ENCODE measurements at places on chromosomes 6 and 20.

- no peak for DNase-seq
Observed at GRCh38 chr6:139762587-139763031, 388.2 kb upstream of the CITED2 start.

DNA sequence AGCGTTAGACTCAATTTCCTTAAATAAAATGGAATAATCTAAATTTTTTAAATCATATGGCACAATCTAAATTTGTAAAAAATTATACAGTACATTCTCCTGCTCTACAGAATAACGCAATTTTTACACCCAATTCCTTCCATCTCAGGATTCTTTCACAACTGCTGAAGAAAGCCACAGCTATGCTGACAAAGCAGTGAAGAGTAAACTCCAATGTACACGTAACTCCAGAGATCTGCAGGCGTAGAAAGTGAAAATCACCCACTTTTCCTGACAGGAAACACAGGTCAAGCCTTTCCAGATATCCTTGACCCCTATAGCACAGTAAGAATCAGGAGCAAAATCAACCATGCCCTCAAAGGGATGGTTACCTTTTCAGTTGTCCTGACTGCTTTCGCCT lies 27.4 kb downstream of the EPHA7 start:
- DNase-seq: no peak

DNA sequence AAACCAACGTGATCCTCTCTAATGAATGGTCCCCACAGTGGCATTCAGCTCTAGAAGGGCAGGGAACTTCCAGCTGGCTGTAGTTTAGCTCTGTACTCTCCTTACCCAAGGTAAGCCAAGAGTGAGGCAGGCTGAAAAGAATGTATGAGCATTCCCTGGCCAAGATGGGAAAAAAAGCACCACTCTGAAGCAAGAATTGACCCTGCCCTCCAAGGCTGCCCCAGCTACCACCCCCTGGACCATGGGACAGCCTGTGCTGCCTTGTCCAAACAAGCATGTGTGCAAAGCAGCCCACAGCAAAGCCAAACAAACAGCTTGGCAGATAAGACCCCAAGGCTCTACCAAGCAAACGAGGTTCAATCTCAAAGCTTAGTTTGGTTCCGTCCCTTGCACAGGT lies 73.9 kb downstream of the GFOD1 start:
- no peak for DNase-seq

DNA sequence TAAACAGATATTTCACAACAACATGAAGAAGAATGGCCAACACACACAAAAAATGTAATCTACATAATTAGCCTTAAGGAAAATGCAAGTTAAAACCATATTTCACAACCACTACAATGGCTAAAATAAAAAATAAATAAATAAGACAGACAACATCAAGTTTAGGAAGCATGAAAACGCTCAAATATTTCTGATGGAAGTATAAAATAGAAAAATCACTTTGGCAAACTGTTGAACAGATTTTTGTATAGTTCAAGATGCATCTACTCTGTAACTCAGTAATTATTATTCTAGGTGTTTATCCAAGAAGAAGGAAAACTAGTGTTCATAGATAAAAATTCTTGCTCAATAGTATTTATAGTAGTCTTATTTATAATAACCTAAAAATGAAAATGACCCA lies 1410.1 kb upstream of the ADGRB3 start:
- no peak for DNase-seq

GRCh38 chr20:8952721-8953120 lies 116.2 kb upstream of the PLCB4 start:
- no peak for DNase-seq

GRCh38 chr20:54995011-54995410 lies 519.6 kb downstream of the DOK5 start:
- DNase-seq: no peak

- no peak for DNase-seq
Observed at GRCh38 chr20:40728470-40728869, 39.4 kb upstream of the MAFB start.

DNA sequence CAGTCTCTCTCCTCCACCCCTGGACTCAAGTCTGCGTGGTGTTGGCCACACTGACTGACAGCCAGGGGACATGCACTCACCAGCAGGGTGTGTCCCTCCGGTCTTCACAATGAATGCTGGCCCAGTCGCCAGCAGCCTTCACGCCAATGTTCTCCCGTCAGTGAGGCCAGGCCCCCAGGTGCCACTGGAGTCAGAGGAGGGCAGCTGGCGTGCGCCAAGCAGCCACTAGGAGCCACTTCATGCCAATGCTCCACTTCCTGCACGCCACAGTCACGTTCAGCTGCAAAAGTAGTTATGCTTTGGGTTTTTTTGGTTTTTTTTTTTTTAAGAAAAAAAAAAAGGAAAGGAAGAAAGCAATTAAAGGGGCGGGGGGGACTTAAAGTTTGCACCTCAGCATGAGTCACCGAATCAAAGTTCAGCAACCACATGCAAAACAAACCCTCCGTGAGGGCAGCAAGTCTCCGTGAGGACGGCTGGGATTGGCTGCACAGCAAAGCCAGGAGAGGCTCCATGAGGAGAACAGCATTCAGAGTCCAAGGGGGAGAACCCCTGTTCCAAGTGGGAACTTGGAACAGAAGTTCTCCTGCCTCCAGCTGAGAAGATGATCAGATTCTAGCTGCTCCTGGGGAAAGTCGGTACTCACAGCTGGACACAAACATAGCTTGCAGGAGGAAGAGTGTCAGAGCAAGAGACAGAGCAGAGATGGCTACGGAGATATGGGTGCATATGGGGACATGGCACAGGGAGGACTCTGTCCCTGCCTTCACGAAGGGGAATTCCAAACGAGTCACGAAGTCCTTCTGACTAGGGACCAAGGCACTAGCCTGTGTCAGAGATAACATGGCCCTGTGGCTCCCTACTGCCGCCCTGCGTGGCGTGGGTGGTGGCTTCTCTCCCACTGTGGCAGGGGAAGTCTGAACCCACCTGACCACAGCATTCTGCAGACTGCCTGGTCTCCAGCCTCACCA lies at the start of gene ZC3H12D:
Gene ZC3H12D, minus strand, starts transcription at position 282 of the 968 bp plus-strand sequence. CDS start 10,471 bp downstream, outside the sequence.
- no peak for DNase-seq

DNA sequence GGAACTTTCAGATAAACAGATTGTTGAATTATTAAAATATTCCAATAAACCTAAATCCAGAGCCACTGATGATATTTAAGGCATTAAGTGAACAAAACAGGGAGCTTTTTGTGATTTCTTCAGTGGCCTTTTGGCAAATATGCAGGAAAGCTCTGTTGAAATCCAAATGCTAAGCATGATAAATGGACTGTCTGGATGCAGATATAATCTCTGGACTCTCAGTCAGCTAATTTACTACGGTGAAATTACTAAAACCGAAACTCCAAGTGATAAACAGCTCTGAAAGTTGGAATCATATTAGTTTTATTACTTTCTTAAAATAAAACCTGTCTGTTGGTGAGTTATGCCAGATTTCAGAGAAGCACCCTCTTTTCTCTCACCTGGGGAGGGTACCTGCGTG lies 120.3 kb downstream of the IMPG1 start:
- no peak for DNase-seq

DNA sequence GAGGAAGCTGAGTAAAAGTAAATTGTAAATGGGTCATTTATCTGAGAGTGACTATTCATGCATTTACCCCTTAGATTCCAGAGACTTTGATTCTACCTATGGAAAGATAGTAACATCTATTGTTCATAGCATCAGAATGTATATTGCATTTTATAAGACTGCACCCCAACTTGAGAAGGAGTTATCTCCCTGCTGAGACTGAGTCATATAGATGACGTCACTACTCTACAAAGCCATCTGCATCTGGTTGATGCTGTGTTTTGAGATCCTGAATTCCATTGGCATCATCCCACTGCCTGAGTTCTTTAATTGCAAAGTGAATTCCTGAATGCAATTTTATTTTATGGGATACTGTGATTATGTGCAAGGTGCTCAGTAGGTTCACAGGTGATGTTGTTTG lies 444.0 kb upstream of the SLC35B3 start:
- no peak for DNase-seq

GRCh38 chr6:147950623-147950987 lies 392.0 kb upstream of the SASH1 start:
- DNase-seq: no peak

DNA sequence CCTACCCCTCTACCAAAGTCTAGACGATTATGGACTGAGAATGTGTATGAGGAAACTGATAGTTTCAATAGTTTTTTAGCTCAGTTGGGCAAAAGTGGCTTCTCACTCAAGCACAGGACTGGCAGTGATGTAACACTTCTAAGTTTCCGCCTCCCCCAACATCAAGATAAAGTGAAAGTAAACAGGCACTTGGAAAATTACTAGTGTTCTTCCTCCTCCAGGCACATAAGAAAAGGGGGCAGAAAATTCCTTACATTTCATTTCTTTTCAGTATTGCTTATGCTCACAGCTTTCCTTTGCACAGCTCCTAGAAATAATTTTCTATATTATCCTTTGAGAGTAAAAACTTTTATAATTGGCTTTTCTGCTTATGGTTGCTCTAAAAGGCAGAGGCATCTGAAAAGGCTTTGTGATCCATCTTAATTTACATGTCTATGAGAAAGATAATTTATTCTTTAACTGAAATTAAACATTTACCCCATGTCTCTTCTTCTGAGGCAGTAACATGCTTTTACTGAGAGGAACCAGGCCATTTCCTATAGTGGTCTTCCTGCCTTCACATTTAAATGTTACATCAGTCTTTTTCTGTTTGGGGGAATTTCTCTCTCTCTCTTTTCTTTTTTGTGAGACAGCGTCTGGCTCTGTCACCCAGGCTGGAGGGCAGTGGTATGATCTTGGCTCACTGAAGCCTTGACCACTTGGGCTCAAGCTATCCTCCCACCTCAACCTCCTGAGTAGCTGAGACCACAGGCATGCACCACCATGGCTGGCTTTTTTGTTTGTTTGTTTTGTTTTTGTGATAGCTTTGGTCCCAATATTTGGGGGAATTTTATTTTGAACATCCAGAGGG lies 65.0 kb upstream of the EEF1A1 start:
- DNase-seq: no peak

DNA sequence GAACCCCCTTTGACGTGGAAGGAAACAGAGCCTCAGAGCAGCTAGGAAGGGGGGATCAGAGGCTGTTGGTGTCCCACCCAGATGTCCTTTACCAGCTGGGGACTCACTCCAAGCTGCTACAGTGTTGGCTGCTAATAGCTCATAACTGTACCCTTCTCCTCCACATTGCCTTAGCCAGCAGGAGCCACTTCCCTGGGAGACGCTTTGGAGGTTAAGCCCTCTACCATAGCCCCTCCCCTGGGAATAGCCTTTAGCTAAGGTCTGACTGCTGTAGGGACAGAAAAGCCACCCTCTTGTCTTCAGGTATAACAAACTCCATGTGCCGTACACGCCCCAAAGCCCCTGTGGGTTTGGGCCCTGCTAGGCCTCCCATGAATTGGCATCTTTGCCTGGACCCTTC lies 238.6 kb downstream of the LRFN2 start:
- DNase-seq: no peak

- no peak for DNase-seq
Observed at GRCh38 chr6:79902046-79902445, 45.3 kb downstream of the ELOVL4 start.

DNA sequence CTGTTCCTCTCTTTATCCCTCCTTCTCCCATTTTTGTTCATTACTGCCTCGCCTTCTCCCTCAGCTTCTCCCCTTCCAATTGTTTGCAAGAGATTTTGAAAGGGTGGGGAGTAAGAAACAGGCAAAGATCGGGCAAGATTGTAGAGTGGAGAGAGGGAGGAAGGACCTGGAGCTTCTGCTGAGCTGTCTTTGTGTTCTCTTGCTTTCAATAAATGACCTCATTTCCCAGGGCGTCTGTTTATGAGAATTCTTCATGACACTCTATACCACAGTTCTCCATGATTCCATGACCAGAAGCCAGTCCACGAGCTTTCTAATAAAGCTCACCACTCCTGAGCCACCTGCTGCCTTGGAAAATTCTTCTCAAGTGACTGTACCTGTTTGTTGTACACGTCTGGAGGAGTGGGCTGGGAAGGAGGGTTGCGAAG lies 50.0 kb upstream of the PLEKHG1 start:
- no peak for DNase-seq

- DNase-seq: no peak
Observed at GRCh38 chr20:11429889-11430519, 487.7 kb upstream of the BTBD3 start.

DNA sequence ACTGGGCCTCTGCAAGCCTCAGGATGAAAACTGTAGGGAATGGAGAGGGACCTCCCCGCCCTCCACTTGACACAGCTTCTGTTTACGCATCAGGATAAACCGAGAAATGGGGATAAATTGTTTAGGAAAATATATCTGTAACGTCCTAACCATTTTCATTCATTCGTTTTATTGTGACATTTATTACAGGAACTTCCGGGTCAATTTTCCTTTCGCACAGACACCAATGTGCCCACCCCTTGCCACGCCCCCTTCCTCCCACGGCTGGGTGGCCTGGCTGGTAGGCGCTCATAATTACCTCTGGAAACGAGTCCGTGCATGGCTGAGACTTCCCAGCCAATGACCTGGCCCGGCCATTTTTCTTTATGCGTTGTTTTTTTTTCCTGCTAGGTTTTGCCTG lies 96.1 kb downstream of the BMP7 start:
- no peak for DNase-seq

GRCh38 chr6:109008054-109008453 lies 86.6 kb downstream of the SESN1 start:
- DNase-seq: no peak

GRCh38 chr6:137268911-137269310 lies 49.7 kb upstream of the IFNGR1 start:
- DNase-seq: no peak

- DNase-seq: no peak
Observed at GRCh38 chr6:132058975-132059374, 107.8 kb upstream of the CCN2 start.

GRCh38 chr6:25173951-25174474 lies 105.2 kb upstream of the CARMIL1 start:
- DNase-seq: no peak

- no peak for DNase-seq
Observed at GRCh38 chr20:64010711-64011237, 25.2 kb upstream of the C20orf204 start.

- no peak for DNase-seq
Observed at GRCh38 chr20:53409447-53409717, 184.3 kb downstream of the ZNF217 start.

DNA sequence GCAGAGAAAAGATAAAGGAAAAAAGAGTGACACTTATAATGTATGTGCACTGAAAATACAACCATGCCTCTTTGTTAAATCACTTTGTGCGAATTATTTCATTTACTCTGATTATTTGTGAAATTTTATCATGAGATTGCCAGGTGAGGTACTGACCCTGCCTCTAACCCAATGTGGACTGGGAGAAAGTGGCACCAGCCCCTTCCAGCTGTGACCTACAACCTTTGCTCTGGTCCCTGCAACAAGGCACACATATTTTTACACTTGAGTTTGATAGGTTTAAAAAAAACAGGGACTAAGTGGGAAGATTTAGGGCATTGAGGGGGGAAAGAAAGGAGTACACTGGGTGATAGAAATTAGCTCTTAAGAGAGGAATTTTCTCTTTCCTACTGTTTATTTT lies 80.3 kb upstream of the ISM1 start:
- DNase-seq: no peak

GRCh38 chr20:48599106-48599747 lies 228.6 kb downstream of the PREX1 start:
- no peak for DNase-seq

DNA sequence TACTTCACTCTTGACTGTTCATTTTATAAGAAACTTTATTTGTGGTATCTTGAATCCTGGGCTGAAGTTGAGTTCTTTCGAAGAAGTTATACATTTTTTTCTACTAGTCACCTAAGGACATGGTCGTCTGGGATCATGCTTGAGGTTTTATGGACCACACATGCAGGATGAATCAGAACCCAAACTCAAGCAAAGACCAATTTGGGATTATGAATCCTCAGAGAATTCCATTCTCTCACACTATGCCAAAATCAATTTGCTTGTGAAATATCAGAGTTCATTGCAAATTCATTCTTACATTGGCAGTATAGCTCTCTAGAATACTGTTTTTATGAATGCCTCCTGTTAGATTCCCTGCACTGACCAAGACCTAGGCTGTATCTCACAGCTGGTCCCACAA lies 114.3 kb upstream of the HDAC2 start:
- no peak for DNase-seq

Data from stimulated activated CD8-positive, alpha-beta memory T cell treated with anti-CD3 and anti-CD28 coated beads, Interleukin-7, amount 100 ng/mL, for 24 hours (primary cell).